ENCODE measurements at places on chromosomes 16 and 17.

DNA sequence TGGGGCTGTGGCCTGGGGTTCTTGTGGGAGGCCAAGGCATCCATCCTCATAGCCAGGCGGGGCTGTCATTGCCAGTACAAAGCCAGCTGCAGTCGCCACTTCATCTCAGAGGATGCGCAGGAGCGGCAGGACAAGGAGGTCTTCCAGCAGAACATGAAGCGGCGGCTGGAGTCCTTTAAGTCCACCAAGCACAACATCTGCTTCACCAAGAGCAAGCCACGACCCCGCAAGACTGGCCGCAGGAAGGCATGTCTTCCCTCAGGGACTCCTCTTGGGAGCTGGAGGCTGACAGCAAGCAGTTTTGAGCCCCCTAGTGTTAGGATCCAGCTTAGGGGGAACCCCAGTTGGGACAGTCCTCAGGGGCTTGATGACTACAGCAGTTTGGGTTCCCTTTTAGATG, 15.1 kb upstream of the PLEKHG4 start:
- no peak for DNase-seq

GRCh38 chr17:19629449-19629848, 19.1 kb upstream of the ALDH3A2 start:
- no peak for DNase-seq

DNA sequence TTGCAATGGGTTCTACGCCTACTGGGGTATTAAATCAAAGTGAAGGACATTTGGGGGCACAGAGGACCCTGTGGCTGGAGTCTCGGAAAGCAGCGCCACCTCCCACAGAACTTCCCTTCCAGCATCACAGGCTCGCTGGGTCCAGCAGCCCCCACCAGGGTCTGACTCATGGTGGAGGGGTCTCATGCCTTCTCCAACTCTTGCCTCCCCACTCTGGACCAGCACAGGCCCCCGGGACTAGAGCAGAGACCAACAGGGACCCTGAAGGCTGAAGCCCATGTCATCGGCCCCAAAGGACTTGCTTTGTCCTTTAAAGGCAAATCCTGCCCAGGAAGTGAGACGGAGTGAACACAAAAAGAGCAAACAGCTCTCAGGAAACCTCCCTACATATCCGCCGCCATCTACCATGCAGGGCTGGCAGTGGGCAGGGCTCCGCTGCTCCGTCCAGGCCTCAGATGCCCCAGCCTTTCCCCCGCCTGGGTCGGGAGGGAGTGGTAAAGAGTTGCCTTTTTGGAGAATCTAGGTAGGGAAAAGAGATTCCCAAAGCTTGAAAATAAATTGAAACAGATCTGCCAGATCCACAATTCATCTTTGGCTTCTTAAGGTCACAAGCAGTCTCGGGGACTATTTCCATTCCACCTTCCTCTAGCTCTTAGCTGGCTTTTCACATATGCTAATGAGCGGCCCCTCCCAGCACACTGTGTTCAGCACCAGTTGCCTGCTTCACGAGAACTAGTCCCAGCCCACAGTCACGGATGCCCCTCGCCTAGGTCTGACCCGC, 2.1 kb upstream of the GPRC5C start:
- no peak for DNase-seq

DNA sequence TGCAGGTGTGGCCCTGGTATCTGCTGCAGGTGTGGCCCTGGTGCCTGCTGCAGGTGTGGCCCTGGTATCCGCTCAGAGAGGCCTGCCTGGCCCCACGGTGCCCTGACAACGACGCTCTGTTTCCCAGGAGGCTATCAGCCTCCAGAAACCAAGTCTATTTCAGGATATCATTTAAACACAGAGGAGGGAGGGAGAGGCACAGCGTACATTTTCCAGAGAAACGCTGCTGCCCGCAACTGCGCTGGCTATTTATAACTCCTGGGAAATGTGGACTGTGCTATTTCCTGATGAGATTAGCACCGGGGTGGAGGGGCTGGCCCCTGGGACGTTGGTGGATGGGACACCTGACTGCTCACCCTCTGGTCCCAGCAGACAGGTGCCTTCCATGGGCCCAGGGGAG, 22.5 kb downstream of the TIMM22 start:
- DNase-seq, result no peak

GRCh38 chr16:50126183-50126582, 26.9 kb upstream of the TENT4B start:
- no peak for DNase-seq

DNA sequence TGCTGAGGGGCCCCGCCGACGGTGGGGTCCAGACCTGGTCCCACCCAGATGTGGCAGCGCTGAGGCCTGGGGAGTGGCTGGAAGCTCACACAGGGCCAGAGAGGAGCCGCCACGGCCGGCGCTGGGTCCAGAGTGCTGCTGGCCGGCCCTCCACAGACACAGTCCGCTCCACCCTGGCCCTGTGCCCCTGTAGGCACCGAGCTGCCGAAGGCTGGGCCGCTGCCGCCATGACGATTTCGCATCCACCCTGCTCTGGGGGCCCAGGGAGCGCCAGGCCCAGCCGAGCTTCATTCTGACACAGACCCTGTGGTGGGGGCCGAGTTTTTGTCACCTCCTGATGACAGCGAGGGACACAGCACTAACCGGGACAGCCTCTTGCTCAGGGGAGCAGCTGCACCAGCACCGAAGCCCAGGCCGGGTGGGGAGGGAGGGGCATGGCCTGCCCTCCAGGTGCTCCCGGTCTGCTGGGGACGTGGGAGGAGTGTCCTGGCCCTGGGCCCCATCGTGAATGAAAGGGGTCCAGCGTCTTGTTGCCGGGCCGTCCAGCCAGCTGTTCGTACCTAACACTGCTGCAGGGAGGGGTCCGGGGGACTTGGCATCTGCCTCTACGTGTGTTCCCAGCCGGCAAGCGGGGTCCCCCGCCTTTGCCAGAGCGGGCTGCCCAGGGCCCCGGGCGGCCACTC, 27.1 kb upstream of the SSTR5 start:
- DNase-seq, result no peak

DNA sequence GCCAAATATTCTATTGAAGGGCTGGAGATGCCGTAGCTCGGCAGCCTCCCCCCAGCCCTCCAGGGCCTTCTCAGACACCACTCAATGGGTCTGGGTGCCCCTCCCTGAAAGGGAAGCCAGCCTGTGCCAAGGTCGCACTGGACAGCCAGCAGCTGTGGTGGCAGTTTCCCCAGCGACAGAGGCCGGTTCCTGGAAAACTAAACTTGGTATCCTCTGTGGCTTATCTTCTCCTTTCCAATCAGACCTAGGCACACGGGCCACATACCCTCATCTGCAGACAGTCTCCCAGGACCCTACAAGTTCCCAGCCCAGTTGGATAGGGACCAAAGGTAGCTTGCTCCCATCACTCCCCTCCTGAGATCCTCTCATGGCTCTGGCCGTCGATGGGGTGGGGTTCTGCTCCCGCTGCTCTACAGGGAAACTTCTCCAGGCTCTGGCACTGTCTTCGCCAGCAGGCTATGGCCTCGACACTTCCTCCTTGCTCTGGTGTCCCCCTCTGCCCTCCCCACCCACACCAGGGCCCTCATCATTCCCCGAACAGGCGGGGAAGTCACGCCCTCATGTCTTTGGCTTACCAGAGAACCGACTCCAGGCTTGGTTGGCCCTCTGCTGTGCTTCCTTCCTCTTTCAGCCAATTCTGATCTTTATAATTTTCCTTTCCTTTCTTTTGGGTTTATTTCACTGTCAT, 18.3 kb upstream of the IL21R start:
- no peak for DNase-seq

DNA sequence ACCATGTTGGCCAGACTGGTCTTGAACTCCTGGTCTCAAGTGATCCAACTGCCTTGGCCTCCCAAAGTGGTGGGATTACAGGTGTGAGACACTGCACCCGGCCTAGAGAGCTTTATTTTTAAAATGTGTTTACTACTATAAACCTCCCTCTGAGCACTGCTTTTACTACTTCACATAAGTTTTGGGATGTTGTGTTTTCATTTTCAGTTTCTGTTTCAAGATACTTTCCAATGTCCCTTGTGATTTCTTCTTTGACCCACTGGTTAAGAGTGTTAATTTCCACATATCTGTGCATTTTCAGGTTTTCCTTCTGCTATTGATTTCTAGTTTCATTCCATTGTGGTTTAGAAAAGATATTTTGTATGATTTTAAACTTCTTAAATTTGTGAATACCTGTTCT, 74.4 kb downstream of the NETO2 start:
- DNase-seq, result no peak

DNA sequence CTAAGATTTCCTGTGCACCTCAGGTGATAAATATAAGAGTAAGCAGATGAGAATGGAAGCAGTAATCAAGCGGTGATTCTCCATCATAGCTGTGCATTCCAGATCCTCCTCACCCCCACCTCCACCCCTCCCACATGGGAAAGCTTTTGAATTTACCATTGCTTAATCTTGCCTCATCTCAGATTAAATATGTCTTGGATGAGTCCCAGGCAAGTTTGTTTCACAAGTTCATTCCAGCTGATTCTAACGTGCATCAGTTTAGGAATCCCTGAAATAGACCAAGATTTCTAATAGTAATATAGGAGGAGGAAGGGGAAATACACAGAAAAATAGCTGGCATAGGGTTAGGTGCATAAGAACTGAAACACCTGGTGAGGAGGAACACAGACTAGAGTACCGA, 396.2 kb upstream of the KIF2B start:
- DNase-seq, result no peak
